Sigmoid colon (tissue), 7 donors: ENCODE measurements at places on chromosomes 1 and 21. TPM values are rescaled to one million over a fixed set of nuclear protein-coding genes. Genes with fewer than 3 reads are reported as not detected.

- peaks cover 22% of the 10 kb centered on the region for H3K4me1 ChIP-seq
- DNase-seq, result no peak
- no peaks in the 10 kb centered on the region for H3K36me3 ChIP-seq
- H3K27me3 ChIP-seq, result no peaks in the 10 kb centered on the region
- no peak overlapping the region for H3K27ac ChIP-seq
Measured at GRCh38 chr1:202624781-202625108, 85.5 kb downstream of the SYT2 start.

- no peaks in the 10 kb centered on the region for H3K4me1 ChIP-seq
- H3K4me3 ChIP-seq, result no peak overlapping the region
- H3K36me3 ChIP-seq, result no peaks in the 10 kb centered on the region
- DNase-seq, result peak; percentile 74
- H3K27me3 ChIP-seq, result no peaks in the 10 kb centered on the region
- no peak overlapping the region for H3K27ac ChIP-seq
Measured at GRCh38 chr1:33466159-33466558, 6.3 kb upstream of the ZSCAN20 start.

DNA sequence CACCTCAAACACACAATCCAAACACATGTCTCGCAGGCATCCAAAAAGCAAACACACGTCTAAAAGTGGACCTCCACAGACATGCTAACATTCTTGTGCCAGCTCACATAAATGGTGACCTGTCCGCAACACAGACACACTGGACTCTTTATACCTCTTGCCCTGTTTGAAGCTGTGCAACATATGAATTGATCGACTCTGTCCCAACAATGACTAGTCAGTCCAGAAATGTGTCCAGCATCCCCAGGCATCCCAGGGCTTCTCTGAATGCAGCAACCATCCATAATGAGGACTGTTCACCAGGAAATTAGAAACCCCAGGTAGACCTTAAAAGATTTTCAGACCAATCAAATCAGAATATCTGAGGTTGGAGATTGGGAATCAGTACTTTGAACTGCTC lies 3.2 kb downstream of the DDR2 start:
- peak overlapping the region; percentile 55 for H3K4me3 ChIP-seq
- no peak for DNase-seq
- H3K36me3 ChIP-seq, result no peaks in the 10 kb centered on the region
- no peaks in the 10 kb centered on the region for H3K27me3 ChIP-seq
- H3K4me1 ChIP-seq, result peaks cover 61% of the 10 kb centered on the region
- peak overlapping the region; percentile 94 for H3K27ac ChIP-seq

DNA sequence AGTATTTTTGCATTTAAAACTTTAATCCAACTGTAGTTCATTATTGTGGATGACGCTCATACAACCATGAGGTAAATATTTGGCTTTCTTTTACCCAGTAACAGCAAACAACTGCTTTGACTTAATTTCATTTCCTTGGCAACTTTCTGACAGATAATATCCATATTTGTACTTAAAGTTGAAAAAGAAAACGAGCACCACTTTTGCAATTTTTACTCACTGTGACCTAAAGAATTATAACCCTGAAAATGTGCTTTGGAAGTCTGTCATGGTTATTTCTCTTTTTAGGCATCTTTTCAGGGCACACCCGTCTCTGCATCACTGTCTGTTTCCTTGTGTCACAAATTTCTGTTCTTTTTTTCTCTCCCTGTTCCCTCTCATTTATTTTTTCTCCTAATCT lies 918 bp upstream of the CD2 start:
- no peaks in the 10 kb centered on the region for H3K36me3 ChIP-seq
- H3K4me3 ChIP-seq, result no peak overlapping the region
- no peak for DNase-seq
- no peaks in the 10 kb centered on the region for H3K27me3 ChIP-seq
- H3K4me1 ChIP-seq, result no peaks in the 10 kb centered on the region
- no peak overlapping the region for H3K27ac ChIP-seq

- peak; percentile 58 for DNase-seq
- H3K27ac ChIP-seq, result no peak overlapping the region
- no peaks in the 10 kb centered on the region for H3K27me3 ChIP-seq
- no peaks in the 10 kb centered on the region for H3K36me3 ChIP-seq
- no peak overlapping the region for H3K4me3 ChIP-seq
Measured at GRCh38 chr21:45540601-45540970, 1.7 kb downstream of the SLC19A1 start.

- no peak overlapping the region for H3K27ac ChIP-seq
- no peak overlapping the region for H3K4me3 ChIP-seq
- H3K36me3 ChIP-seq, result no peaks in the 10 kb centered on the region
Measured at GRCh38 chr1:167641786-167642500, 11.9 kb downstream of the RCSD1 start.

DNA sequence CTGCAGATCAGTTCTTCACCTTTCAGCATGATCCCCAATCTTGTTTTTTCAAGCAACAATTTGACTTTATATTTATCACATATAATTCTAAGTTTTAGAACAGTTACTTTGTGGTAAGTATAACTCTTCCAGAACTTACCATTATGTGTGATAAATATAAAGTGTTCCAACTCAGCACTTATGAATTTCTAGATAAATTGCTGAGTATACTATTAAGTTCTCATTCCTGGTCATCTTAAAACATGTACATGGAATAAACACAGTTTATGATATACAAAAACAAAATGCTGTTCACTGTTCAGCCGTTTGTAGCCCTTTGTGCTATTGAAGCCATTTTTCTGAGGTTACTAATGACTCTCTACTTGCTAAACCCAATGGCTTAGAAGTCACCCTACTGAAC lies 5.1 kb upstream of the XPR1 start:
- H3K27me3 ChIP-seq, result no peaks in the 10 kb centered on the region
- H3K4me3 ChIP-seq, result no peak overlapping the region
- H3K36me3 ChIP-seq, result no peaks in the 10 kb centered on the region
- no peaks in the 10 kb centered on the region for H3K4me1 ChIP-seq

DNA sequence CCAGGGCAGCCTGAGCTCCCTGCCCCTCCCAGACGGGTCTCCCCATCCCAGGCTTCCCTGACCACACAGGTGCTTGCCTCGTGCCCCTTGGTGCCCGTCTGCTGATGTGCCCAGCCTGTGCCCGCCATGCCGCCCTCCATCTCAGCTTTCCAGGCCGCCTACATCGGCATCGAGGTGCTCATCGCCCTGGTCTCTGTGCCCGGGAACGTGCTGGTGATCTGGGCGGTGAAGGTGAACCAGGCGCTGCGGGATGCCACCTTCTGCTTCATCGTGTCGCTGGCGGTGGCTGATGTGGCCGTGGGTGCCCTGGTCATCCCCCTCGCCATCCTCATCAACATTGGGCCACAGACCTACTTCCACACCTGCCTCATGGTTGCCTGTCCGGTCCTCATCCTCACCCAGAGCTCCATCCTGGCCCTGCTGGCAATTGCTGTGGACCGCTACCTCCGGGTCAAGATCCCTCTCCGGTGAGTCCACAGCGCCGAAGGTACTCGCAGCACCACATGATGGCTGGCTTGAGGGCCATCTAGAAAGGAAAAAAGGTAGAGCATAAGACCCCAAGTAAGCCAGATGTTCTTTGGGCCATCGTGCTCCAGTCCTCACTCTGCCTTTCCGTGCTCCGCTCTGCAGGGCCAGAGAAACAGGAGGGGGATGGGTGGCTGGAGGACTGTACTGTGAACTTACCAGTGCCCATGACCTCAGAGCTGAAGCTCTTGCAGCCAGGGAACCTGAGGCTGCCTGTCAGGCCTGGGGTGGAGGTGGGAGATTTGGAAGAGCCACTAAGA lies 1.4 kb downstream of the ADORA1 start:
- H3K36me3 ChIP-seq, result no peaks in the 10 kb centered on the region
- H3K4me1 ChIP-seq, result peaks cover 26% of the 10 kb centered on the region
- no peak for DNase-seq
- no peak overlapping the region for H3K4me3 ChIP-seq

- H3K4me1 ChIP-seq, result no peaks in the 10 kb centered on the region
- no peaks in the 10 kb centered on the region for H3K27me3 ChIP-seq
- H3K36me3 ChIP-seq, result no peaks in the 10 kb centered on the region
- no peak overlapping the region for H3K4me3 ChIP-seq
Measured at GRCh38 chr1:199422206-199422605, 605.3 kb upstream of the NR5A2 start.

The RGS16 gene
- total RNA-seq, result 2.8 TPM

The C1orf122 gene
- 98.2 TPM for total RNA-seq
